ENCODE measurements at places on chromosomes 7 and 10.

- DNase-seq, result no peak
Measured at GRCh38 chr7:99381664-99382075, 7.1 kb downstream of the ARPC1B start.

GRCh38 chr10:24382045-24382444, 173.1 kb downstream of the KIAA1217 start:
- no peak for DNase-seq

- no peak for DNase-seq
Measured at GRCh38 chr7:70654979-70655378, 477.0 kb upstream of the GALNT17 start.

DNA sequence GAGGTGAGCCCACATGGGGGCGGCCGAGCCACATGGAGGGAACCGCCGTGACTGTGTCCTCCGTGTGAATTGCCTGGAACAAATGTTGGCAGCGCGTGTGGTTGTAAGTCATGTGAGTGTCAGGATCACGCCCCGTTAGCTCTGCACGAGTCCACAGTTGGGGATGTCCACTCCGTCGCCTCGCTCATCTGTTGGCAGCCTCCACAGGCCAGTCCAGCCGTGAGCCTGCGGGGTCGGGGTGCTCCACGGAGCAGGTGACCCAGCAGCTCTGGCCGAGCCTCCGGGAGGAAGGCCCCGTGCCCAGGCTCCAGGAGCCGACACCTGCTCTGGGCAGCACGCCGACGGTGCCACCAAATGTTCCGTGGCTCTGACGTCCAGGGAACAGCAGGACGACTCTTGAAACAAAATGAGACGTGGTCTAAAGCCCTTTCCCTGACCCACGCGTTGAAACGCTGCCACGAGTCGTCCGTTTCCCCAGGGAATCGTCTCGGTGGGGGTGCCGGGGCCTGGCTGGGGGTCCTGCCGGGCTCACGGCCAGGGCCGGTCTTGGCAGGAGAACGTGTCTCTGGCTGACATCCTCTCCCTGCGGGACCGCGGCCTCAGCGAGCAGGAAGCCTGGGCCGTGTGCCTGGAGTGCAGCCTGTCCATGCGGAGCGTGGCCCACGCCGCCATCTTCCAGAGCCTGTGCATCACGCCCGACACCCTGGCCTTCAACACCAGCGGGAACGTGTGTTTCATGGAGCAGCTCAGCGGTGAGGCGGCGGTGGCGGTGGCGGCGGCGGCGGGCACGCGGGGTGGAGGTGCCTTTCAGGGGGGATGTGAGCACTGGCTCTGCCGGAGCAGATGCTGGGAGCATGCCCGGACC, 7.0 kb downstream of the KNDC1 start:
- DNase-seq, result no peak

- no peak for DNase-seq
Measured at GRCh38 chr7:141145630-141145982, 71.7 kb downstream of the TMEM178B start.

DNA sequence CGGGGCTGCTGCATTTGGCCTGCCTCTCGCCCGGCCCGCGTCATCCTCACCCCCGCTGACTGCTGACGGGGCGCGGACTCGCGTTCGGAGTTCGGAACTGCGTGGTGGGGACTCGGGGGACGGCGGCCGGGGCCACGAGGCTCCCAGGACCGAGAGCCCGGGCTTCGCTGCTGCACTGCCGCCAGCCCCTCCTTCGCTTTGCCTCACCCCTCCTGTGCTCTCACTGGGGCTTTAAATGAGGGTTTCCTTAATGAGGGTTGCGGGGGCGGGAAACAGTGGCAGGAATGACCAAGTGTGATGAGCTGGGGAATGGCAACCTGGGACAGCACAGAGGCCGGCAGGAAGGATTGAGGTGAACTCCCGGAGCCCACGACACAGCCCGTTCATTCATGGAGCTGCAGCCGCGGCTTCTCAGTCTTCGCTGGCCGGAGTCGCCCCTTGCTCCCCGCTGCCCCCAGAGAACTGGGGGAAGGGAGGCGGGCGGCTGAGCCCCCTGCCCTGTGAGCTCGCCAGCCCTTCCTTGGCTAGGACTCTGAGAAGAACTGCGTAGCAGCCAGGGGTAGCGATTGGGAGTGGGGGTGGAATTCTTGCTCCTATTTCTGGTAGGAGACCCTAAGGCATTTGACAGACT, 1.5 kb upstream of the LRRC4 start:
- no peak for DNase-seq

DNA sequence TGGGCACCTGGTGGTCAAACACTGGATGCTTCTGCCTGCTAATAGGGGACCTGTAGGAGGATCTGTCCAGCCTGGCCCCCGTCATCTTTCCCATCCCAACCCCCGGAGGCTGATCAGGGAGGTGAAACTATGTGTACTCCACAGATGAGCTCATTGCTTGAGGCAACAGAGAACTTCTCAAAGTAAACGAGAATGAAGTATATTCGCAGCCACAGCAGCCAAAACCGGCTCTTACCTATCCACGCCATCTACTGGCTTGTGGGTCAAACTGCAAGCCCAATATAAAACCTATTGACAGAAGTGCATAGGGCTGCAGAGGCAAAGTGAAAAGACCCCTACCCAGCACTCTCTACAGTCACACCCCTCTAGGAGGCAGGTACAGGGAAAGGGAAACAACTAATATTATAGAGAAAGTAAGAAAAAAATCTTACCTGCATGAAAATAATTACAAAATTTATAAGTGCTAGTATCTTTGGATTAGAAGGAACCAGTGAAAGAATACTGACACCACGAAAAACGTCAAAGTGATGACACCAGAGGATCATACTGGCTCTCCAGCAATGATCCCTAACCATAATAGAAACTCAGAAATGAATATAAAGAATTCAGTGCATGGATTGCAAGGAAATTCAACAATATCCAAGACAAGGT, 973.5 kb downstream of the ANKRD7 start:
- DNase-seq, result no peak

DNA sequence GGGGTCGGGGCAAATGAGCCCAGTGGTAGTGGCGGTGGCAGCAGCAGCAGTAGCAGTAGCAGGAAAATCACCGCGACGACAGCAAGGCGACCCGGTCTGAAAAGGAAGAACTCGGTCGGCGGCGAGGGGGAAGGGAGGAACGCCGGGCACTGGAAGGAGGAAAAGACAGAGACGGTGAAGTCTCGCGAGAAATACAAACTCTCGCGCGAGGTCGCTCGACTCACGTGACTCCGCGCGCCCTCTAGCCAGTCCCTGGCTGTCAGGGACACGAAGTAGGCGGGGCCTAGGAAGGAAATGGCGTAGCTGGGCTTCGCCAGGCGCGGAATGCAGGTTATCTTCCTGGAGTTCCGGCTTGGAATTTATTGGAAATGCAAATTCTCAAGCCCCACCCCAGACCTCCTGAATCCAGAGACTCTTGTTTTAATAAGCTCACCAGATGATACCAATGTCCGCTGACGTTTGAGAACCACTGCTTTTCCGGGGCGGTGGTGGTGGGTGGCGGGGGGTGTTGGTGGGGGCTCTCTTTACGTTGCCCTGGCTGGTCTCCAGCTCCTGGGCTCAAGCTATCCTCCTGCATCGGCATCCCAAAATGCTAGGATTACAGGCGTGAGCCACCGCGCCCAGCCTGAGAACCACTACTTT, at the start of gene SMNDC1:
TSS of gene SMNDC1 (minus strand) at position 141 of the 642 bp plus-strand sequence. CDS start 1,333 bp downstream, outside the sequence.
- peak; percentile 92 for DNase-seq

GRCh38 chr7:130221746-130222145, 14.1 kb downstream of the SSMEM1 start:
- DNase-seq, result no peak

DNA sequence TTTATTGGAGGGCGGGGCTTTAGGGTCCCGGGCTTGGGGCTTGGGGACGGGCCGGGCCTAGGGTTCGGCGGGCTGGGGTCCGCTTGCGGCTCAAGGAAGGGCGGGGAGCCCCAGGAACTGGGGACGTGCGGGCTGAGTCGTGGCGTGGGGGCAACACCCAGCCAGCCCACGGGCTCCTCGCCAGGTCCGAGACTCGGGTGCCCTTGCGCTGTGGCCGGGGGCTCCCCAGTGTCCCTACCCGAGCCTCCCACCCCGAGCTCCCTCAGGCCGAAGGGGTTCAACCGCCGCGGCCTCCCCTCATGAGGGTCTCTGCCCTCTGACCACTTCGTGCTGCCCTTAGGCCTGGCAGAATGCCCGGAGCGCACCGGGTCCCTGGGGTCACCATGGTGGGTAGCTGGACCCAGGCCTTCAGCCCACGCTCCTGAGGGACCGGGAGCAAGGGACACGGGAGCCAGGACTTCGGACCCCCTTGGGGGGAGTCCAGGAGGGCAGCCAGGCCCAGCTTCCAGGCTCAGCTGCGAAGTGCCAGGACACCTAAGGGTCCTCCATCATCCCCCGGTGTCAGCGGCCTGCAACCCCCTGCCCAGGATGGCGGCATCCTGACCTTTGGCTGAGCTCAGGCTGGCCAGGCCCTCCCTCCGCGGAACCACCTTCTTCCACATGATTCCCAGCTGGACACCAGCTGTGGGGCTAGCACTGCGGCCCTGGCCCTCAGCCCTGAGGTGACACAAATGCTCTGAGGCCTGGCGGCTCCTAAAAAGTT, 524 bp upstream of the FUOM start:
- DNase-seq, result no peak

DNA sequence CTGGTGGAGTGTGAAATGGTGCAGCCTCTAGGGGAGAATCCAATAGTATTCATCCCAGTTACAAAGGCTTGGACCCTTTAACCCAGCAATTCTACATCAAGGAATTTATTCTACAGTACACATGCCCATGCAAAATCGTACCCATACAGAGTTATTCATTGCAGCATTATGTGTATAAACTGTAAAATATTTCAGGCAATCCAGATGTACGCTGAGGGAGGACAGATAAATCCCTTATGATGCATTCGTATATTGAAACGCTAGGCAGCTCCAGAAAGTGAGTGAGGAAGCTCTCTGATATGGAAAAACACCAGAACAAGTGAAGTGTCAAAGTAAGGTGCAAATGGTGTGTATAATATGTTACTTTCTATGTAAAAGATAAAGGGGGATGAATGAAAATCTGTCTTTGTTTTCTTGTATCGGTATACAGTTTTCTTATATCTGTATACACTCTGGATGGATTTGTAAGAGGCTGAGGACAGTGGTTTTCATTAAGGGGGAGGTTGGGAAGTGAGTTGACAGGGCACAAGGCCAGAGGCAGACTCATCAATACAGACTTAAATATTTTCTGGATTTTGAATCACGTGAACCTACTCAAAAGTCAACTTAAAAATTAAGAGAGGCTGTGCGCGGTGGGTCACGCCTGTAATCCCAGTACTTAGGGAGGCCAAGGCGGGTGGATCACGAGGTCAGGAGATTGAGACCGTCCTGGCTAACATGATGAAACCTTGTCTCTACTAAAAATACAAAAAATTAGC, 17.1 kb downstream of the VWA2 start:
- no peak for DNase-seq

- DNase-seq, result no peak
Measured at GRCh38 chr7:27064159-27064558, 31.6 kb downstream of the HOXA1 start.

- no peak for DNase-seq
Measured at GRCh38 chr10:11921800-11922392, 98.7 kb downstream of the PROSER2 start.

DNA sequence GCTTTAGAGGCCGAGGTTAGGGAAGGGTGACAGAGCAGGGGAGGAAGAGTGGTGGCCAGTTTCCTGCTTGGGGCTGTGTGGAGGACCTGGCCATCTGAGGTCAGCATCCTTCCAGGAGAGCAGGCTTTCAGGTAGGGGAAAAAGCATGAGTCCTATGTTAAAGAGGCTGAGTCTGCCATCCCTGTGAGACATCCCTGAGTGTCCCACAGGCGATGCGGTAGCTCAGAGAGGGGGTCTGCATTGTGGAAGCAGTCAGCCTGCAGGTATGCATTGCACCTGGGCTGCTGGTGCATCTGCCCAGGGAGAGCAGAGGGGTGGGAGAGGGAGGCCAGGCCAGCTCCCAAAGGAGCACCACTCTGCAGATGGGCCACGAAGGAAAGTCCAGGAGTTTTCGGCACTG, 282.1 kb upstream of the ZNF32 start:
- no peak for DNase-seq

- DNase-seq, result no peak
Measured at GRCh38 chr10:53765311-53765710, 992.7 kb upstream of the MBL2 start.

- no peak for DNase-seq
Measured at GRCh38 chr7:33421429-33421828, 292.1 kb downstream of the BBS9 start.

DNA sequence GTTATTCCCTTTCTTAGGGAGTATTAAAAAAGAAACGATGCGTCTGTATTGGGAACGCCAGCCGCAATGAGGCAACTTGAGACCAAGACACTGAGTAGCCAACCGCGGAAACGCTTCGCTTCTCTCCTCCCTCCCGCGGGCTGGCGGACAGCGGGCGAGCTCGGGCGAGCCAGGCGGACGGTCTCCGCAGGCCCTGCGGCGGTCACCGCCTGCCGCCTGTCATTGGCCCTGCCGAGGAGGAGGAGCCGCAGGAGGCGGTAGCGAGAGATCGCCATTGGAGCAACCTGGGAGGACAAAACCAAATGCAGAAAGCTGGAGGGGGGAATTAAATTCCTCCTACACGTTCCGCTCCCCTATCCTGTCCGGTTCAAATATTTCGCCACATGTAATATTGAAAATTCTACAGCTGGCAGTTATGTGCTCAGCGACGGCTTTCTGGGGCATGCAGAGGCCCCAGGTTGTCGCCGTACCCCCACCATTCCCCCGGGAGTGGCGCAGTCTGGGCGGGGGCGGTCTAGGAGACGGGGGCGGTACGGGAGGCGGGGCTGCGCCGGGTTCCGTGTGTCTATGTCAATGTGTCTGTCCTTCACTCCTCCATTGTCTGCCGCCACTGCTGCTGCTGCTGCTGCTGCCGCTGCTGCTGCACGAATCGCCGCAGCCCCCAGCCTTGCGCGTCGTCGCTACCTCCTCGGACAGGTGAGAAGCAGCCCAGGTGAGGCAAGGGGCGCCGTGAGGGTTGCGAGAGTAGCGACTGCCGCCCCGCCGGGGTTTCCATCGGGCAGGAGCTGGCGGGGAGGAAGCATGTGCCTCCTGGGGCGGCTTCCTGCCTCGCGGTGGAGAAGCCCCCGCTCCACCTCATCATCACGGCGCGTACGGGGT, at the start of the genes ANKMY2 and BZW2:
TSS of gene ANKMY2 (minus strand) at position 162 of the 879 bp plus-strand sequence. CDS start 181 bp downstream, outside the sequence.
TSS of gene BZW2 (plus strand) at position 589 of the 879 bp plus-strand sequence. CDS start 19,263 bp downstream, outside the sequence.
- peak; percentile 74 for DNase-seq

- no peak for DNase-seq
Measured at GRCh38 chr10:132787495-132788179, 1.7 kb upstream of the NKX6-2 start.

DNA sequence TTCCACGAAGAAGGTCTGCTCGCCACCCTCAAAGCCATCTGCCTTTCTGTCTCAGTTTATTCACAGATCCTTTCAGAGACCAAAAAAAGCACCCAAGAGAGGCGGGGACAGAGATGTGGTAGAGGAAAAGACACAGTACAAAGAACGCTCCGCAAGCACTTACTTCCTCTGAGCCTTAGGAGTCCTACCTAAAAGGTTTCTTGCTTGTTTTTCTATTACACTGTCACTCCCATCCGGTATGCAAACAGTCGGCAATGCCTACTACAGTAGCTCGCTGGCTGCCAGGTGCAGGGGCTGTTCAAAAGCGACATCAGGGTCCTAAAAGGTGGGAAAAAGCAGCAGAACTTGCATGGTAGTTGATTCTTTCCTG, 816 bp downstream of the TECPR1 start:
- DNase-seq, result no peak

DNA sequence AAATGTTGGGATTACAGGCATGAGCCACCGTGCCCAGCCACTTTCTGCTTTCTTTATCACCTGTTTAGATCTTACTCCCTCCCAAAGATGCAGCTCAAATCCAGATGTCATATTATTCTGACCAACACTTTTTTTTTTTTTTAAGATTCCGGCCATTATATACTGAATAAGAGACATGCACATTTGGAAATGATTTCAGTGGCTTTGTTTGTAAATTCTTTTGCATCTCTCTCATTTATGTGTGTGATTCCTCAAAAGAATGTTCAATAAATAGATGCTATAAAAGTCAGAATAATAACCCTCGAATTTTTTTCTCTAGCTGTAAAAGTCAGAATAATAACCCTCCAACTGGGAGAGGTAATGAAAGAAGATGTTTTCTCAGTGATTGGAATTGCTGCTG, 25.4 kb downstream of the HECW1 start:
- no peak for DNase-seq

Data from activated CD4-positive, CD25-positive, alpha-beta regulatory T cell (primary cell).